MCF 10A (cell line): ENCODE measurements at places on chromosomes 12 and 14.

- DNase-seq, result no peak
These were observed at the start of gene CACNA2D4 for GRCh38 chr12:1918081-1918883. CACNA2D4 (minus strand) TSS chr12:1918652; CDS start chr12:1918473, 179 bp downstream.

- no peak for DNase-seq
These were observed 398.7 kb downstream of the NOVA1 start for GRCh38 chr14:26199096-26199495.

- peak; percentile 76 for DNase-seq
These were observed at the start of gene CDKL1 for GRCh38 chr14:50396631-50397389. CDKL1 (minus strand) TSS chr14:50396881; CDS start chr14:50395868, 1,013 bp downstream.

GRCh38 chr12:116150452-116150851 is 127.0 kb downstream of the MED13L start:
- DNase-seq, result no peak

- DNase-seq, result no peak
These were observed 8.4 kb downstream of the CNOT2 start for GRCh38 chr12:70251661-70252060.

- DNase-seq, result peak; percentile 99
These were observed 1.9 kb upstream of the PTMS start for GRCh38 chr12:6764011-6764828.

- DNase-seq, result no peak
These were observed 7.9 kb upstream of the TMBIM6 start for GRCh38 chr12:49733219-49734017.

- peak; percentile 18 for DNase-seq
These were observed 41.8 kb upstream of the DHRS7 start for GRCh38 chr14:60206837-60207533.

DNA sequence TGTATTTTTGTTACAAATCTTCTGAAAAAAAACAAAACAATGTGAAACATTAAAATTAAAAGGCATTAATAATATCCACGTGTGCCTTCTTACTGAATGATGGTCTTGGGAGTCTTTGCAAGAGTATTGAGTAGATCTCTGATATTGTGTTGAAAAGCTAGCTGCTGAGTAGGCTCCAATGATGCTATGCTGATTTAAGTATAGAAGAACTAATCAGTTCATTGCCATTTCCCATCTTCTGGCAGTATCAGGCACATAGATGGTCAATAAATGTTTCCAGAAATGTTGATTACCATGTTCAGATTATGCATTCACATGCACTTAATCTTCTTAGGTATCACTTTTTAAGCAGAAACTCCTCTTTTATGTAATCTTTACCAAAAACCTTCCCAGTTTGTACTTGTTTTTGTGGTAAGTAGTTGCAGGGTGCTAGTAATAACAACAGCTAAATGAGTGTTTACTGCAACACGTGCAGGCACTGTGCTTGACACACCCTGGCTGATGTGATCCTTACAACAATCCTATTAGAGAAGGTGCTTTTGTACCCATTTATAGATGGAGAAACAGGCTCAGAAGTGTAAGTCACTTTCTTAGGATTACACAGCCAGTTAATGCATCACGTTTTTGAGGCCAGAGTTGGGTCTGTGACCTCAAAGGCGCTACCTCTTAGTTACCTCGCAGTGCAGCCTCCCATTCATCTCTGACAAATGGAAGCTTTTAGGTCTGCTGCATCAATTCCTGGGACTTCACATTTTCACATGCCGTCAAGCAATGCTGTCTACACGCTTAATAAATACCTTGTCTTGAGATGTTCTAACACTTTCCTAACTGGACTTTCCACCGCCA is 46.9 kb downstream of the EID3 start:
- no peak for DNase-seq

- DNase-seq, result no peak
These were observed 19.8 kb downstream of the PLEK2 start for GRCh38 chr14:67392123-67392522.

DNA sequence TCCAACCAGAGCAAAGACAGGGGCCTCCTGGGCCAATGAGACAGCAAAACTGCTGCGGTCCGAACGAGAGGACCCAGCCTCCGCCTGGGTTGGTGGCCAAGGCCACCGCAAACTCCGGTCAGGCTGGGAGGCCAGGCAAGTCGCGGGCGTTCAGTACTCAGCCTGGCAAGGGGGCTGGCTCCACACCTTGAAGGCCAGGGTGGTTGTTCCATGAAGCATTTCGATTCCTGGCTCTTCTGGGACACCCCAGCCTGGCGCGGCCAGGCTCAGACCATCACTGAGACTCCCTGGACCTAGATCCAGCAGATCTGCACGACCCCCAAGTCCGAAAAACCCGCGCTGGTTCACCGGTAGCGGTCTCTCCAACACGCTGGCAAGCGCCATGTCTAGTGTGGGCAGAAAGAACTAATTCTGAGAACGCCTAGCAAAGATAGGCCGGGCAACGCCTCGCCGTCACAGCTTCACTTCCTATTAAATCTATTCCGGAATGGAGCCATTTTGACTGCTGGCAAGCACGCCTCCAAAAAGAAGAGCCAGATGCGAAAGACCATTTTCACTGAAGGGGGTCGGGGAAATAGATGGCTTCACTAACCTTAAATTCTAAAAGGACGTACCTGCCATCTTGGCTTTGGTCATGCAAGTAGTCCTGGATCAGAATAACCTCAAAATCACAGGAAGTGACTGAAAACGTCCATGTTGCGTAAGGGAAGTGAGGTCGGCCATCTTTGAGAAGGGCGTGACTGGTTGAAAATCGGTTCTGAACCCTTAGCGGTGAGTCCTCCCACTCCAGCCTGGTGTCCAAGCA is at the start of gene PSMB5:
TSS of gene PSMB5 (minus strand) at position 403 of the 805 bp plus-strand sequence. CDS start at position 384, 19 bp downstream.
- peak; percentile 96 for DNase-seq

GRCh38 chr14:53519137-53519536 is 366.0 kb upstream of the DDHD1 start:
- no peak for DNase-seq

- DNase-seq, result no peak
These were observed 1.5 kb upstream of the YARS2 start for GRCh38 chr12:32757157-32757556.

- DNase-seq, result no peak
These were observed 65.4 kb upstream of the CDKL1 start for GRCh38 chr14:50462111-50462510.

GRCh38 chr12:6902448-6902847 is 2.2 kb upstream of the LRRC23 start:
- DNase-seq, result no peak

DNA sequence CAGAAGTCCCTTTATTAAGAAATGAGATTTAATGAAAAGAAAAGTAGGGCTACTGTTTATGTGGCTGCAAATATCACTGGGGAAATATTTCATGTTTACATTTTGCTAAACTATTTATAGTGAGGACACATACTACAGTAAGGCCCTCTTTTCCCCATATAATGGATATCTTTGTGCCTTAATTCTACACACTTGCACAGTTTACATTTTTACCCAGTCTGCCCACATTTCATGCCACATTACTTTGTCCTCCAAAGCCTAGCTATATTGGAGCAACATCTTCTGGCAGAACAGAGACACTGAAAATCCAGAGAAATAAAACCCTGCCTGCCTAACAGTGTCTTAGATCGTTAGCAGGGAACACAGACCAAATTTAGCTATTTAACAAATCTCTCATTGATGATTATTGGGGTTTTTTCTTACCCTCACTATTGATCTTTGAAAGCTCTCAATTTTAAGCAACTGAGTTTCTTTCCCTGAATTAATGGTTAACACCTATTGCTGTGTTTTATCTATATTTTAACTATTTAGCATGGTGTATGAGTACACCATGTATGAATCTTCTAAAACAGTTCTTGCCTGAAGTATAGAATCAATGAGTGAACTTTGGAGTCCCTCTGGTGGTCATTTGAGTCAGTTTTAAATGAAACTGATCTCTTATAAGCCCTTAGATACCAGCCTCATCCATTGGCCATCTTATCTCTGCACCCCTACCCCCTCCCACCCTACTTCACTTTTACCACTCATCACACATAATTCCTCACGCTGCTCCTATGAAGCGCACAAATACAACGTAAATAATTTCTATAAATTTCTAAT is 170.2 kb downstream of the BCAT1 start:
- peak; percentile 47 for DNase-seq

DNA sequence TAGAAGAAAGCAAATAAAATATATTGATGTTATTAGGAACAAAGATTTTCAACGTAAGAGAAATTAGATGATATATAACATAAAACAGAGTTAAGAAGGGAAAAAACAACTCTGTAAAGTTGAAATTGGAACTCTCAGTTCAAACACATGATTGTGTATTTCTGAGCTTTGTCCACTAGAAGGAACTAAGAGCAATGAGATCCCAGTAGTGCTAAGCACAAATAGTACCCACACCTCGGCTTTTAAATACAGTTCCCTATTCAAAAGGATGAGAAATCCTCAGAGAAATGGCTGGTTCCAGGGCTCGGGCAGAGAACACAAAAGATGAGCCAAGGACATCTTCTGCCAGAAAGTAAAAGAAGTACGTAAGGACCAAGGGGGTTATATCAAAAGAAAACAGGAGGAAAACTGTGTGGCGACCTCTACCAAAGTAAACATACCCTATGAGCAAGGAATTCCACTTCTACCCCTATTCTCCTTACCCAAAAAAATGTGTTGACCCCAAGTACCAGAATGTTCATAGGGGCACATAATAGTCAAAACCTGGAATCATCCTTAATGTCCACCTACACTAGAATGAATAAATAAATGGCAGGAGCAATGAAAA is 96.6 kb downstream of the SPTSSA start:
- no peak for DNase-seq

DNA sequence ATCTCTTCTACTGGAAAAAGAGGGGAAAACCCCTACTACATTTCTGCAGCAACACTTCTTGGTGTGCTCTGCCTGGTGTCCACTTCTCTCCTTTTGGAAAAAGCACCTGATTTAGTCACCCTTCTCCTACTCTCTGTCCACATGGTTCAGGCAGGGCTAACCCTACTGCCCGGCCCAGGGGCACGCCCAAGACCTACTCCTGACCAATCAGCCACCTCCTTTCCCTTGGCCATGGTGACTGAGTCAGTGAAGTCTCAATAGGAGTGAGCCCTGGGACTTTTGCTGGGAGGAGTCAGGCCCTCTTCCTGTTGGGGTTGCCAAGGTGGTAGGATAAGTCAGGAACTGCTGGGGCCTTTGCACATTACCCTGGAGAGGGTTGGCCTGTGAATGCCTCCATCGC is 52.5 kb upstream of the MYL2 start:
- DNase-seq, result no peak

- DNase-seq, result no peak
These were observed 440 bp upstream of the ISM2 start for GRCh38 chr14:77498984-77499527.

DNA sequence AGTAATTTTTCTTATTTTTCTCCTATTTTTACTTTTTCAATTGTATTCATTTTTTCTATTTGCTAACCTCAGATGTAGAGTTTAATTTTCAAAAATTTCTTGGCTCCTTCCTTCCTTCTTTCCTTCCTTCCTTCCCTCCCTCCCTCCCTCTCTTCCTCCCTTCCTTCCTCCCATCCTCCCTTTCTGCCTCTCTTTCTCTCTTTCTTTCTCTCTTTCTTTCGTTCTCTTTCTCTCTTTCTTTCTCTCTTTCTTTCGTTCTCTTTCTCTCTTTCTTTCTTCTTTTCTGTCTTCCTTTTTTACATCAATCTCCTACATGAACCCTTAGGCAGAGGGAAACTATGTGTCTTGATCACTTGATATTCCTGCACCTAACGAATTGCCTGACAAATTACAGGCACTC is 12.4 kb upstream of the GYS2 start:
- no peak for DNase-seq

GRCh38 chr14:79543967-79544697 is 667.2 kb downstream of the DIO2 start:
- DNase-seq, result peak; percentile 55

DNA sequence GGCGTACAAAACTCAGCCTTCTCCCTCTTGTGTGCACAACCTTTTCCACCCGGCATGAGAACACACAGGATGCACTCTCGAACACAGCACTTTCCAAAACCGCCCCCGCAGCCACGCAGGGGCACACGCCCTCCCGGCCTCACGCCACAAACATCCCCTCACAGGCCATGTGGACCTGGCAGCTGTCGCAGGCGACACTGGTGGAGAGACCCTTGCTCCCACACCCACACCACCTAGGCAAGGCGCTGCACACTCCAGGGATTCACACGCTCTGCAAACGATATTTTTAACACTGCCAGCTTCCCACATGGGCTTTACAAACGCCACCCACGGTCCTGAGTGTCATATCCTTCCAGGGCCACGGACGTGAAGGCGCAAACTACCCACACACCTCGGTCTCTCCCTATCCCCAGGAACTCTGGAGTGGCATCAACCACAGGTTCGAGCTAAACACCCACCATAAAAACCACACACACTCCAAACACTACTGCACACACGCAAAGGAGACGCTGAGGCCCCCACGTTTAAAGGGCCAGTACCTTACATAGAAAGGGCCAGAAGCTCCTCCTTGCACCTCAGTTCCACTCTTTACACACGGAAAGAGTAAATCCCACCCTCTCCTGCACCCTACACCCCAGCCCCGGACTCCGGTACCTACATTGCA is 12.4 kb upstream of the ITGB7 start:
- DNase-seq, result peak; percentile 57

GRCh38 chr14:76012354-76012753 is 26.8 kb downstream of the IFT43 start:
- no peak for DNase-seq

DNA sequence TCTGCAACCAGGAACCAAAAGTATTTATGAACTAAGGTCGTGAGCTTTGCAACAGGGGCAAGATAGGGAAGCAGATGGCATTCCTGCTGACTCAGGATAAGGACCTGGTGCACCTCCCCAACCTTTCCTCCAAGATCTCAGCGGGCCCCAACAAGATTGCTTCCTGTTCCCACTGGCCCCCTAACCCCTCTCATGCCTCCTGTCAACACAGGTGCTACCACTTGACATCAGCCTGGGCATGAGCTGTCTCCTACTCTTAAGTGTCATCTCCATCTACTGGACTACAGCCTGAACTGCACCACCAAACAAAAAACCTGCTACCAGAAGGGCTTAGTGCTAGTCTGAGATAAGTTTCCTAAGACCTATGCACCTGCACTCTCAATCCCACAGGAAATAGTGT is 32.7 kb downstream of the MED6 start:
- DNase-seq, result peak; percentile 49

GRCh38 chr14:99329711-99330315 is 57.8 kb upstream of the BCL11B start:
- no peak for DNase-seq

GRCh38 chr14:20620798-20621478 is 20.6 kb downstream of the OR6S1 start:
- DNase-seq, result peak; percentile 17

- DNase-seq, result no peak
These were observed 13.0 kb downstream of the HPD start for GRCh38 chr12:121845701-121846100.

- DNase-seq, result no peak
These were observed 19.8 kb downstream of the VRTN start for GRCh38 chr14:74368026-74368425.

- no peak for DNase-seq
These were observed 13.2 kb upstream of the COCH start for GRCh38 chr14:30861200-30861599.

- peak; percentile 71 for DNase-seq
These were observed at the start of gene KCNH3 for GRCh38 chr12:49538510-49539403. KCNH3 (plus strand) TSS chr12:49539030; CDS start chr12:49539417, 387 bp downstream.
